ENCODE measurements at places on chromosomes 16 and 17.

DNA sequence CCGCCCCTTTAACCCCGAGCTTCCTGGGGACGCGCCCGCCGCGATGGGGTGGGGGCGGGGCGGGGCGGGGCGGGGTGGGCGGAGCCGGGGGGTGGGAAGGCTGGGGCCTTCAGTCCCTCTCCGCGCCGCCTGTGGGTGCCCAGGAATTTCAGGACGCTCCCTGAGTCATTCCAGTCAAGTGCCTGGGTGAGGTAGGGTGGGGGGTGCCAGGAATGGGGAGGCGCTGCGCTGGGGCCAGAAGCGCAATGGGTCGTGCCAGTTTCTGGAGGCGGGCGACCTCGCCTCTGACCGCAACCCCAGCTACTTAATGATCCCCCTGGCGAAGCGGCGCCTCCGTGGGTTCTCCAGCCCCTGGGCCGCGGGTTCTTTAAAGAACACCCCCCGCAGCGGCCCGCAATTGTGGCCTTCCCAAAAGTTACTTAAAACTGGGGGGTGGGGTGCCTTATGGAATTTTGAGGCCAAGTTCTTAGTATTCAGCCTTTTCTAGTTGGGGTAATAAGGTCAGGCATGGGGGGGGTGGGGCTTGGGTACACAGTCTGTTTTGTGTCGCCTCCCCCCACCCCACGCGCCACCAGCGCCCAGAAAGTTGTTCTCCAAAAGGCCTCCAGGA, 826 bp upstream of the GSE1 start:
- no peak for DNase-seq

DNA sequence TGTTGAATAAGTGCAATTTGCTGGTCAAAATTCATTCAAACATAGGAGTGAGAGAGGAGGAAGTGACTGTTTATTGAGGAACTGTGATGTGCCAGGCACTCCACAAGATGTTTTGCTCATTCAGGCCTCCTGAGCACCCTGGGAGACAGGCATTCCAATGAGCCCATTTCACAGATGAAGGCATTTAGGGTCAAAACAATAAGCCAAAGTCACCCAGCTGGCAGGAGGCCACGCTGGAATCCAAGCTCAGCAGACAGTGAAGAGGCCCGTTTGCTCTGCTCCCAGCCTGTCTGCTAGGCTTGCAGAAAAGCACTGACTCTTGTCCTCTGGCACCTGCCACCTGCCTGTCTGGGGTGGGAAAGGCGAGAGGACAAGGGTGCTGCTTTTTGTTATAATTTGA, 10.1 kb upstream of the SLC25A39 start:
- DNase-seq = no peak

- no peak for DNase-seq
These were observed 3.9 kb downstream of the NXPH3 start for GRCh38 chr17:49579522-49579921.

- DNase-seq = no peak
These were observed 127.7 kb downstream of the GAS7 start for GRCh38 chr17:10070690-10071089.

DNA sequence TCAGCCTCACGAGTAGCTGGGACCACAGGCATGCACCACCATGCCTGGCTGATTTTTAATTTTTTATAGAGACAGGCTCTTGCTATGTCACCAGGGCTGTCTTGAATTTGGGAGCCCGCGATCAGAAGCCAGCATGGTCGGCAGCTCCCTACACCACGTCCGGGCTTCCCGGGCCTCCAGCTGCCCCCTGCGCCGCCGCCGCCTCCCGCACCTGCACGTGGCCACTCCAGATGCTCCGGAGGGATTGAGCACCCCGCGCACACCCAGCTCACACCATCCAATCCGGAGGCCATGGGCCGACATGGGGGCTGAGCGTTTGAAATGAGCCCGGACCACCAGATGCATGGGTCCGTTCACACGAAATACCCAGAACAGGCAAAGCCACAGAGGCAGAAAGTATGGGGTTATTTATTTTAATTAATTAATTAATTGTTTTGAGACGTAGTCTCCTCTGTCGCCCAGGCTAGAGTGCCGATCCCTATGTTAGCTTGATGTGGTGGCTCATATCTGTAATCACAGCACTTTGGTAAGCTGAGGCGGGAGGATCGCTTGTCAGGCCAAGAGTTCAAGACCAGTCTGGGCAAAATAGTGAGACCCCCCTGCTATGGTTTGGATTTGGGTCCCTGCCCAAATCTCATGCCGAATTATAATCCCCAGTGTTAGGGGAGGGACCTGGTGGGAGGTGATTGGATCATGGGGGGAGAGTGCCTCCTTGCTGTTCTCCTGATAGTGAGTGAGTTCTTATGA, 17.1 kb upstream of the PDXDC1 start:
- DNase-seq = no peak
